Subcutaneous adipose tissue (tissue), 4 donors: ENCODE measurements at places on chromosomes 3 and 15. TPM values are rescaled to one million over a fixed set of nuclear protein-coding genes. Genes with fewer than 3 reads are reported as not detected.

The IL20RB gene
- 1.9 TPM for total RNA-seq

The MORF4L1 gene
- 351 TPM for total RNA-seq

The SNURF gene
- not detected for total RNA-seq

The ISLR2 gene
- 0.44 TPM for total RNA-seq

The CMTM8 gene
- 10.5 TPM for total RNA-seq

The SLC9A9 gene
- total RNA-seq = 41.1 TPM

The BOC gene
- 15.1 TPM for total RNA-seq

The KIF15 gene
- 0.98 TPM for total RNA-seq

The BNC1 gene
- 0.44 TPM for total RNA-seq

The SEC62 gene
- 92.9 TPM for total RNA-seq

The DUOXA2 gene
- not detected for total RNA-seq

The GOLGA6A gene
- not detected for total RNA-seq

The FOXB1 gene
- total RNA-seq = not detected

The CLEC3B gene
- total RNA-seq = 265 TPM

The C2CD4B gene
- total RNA-seq = not detected

The NR2F2 gene
- total RNA-seq = 21.5 TPM

The TMCO5A gene
- total RNA-seq = not detected

The EOGT gene
- 57.5 TPM for total RNA-seq

The PPP1R14D gene
- not detected for total RNA-seq

The SHC4 gene
- not detected for total RNA-seq

The TUSC7 gene
- total RNA-seq = not detected

The WNT5A gene
- total RNA-seq = 5.3 TPM

The PLA2G4D gene
- not detected for total RNA-seq

The CRABP1 gene
- not detected for total RNA-seq

The PLA2G4B gene
- 2.0 TPM for total RNA-seq

The ZNF660 gene
- total RNA-seq = 3.6 TPM

The ZIC1 gene
- 3.4 TPM for total RNA-seq

The LEKR1 gene
- total RNA-seq = not detected

The GOLGA6B gene
- 0.75 TPM for total RNA-seq

The FRMD4B gene
- 34.9 TPM for total RNA-seq

The GPR149 gene
- total RNA-seq = not detected

The RTP1 gene
- total RNA-seq = not detected

The ZDHHC19 gene
- not detected for total RNA-seq

The ALPK3 gene
- total RNA-seq = 12.7 TPM
